SW 1271 (cell line): ENCODE measurements at places on chromosomes 3 and 15.

DNA sequence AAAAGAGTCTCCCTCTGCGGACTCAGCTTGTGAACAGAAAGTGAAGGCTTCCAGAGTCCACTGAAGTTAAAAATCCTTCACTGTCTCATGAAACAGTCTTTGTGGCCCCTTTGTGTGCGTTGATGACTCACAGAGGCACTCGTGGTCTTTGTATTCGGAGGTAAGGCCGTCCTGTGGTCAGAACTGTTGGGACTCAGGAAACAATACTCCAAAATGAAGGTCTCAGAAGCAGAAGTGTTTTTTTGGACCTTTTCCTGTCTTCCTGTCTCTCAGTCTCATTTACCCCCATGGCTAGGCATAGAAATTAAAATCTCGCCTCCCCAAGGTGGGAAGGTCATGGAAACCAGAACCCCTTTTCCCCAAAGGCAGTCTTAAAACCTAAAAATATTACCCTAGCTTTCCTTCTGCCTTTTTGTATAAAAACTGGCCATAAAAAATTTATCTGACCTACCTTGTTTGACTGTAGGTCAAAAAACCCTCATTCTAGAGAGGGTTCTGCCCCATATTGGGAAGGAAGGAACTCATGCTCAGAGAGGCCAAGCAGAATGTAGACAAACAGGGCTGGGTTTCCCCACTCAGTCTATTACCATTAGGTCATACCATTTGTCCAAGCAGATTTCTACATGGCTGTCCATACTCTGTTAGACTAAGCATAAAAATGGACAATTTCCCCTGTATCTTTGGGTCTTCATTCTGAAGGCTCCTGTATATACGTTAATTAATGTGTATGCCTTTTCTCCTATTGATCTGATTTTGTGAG is 19.1 kb upstream of the EPB42 start:
- no peak for DNase-seq

DNA sequence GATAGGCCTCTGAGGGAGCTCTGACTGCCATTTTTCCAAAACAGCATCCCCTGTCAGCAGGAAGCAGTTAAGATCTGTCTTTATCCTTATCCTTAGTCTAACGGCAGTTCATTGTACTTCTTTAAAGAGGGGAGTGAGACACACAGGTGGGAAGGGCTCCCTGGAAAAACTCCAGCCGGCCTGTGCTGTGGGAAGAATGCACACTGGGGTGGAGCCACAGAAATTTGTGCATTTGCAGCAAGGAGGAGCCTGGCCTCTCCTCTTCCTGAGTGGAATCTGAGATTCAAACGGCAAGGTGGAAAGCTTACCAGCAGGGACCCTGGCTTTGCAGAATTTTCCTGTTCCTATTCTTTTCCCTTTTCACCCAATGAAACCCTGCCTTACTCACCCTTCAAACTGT is 1209.4 kb downstream of the ROBO2 start:
- no peak for DNase-seq

- no peak for DNase-seq
These were observed 6.1 kb upstream of the IMPDH2 start for GRCh38 chr3:49035281-49035680.

GRCh38 chr3:48400824-48401433 is 28.9 kb downstream of the FBXW12 start:
- DNase-seq = peak; percentile 19

GRCh38 chr3:182668541-182668940 is 124.8 kb upstream of the ATP11B start:
- DNase-seq = no peak

DNA sequence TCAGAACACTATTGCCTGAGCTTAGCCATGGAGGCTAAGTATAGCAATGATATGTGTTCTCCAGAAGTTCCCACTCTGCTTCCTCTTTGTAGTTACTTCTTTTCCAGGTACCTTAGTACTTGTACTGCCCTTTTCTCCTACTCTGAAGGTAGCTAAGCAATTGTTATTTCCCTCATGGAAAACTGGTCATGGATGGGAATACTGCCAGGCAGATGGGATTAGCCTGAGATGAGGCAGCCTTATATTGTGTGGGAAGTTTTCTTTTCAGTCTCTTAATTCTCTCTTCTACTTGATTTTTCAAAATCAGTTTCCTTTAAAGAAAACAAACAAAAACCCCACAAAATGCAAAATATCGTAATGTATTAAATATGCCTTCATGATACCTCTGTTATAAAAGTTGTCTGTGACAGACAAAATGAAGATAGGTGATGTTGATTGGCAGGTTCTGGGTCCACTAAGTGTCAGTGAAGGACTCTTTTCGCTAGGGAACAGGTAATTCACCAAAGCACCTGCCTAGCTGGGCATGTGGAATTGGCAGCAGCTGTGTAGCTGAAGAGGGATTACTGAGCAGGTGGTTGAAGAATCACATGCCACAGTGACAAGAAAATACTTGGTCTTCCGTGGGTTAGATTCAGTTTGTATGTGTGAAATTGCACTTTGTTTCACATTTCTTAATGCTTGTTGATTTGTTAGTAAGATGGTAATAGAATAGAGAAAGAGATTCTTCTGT is 4.1 kb downstream of the ZNF609 start:
- DNase-seq = no peak

- DNase-seq = no peak
These were observed 248.4 kb downstream of the CPNE4 start for GRCh38 chr3:131786386-131786785.

GRCh38 chr3:46965151-46965550 is 11.4 kb downstream of the CCDC12 start:
- no peak for DNase-seq

DNA sequence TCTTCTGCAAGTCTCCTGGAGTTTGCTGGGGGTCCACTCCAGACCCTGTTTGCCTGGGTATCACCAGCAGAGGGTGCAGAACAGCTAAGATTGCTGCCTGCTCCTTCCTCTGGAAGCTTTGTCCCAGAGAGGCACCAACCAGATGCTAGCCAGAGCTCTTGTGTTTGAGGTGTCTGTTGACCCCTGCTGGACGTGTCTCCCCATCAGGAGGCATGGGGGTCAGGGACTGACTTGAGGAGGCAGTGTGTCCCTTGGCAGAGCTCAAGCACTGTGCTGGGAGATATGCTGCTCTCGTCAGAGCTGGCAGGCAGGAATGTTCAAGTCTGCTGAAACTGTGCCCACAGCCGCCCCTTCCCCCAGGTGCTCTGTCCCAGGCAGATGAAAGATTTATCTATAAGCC is 86.5 kb downstream of the TPRG1 start:
- no peak for DNase-seq
